ENCODE measurements at places on chromosomes 3 and 15. TPM values are rescaled to one million over a fixed set of nuclear protein-coding genes. Genes with fewer than 3 reads are reported as not detected.

Gene C3orf20
- not detected for polyA plus RNA-seq

Gene KNG1
- not detected for polyA plus RNA-seq

Gene STAC
- polyA plus RNA-seq: not detected

Gene ECE2
- polyA plus RNA-seq: not detected

Gene GOLGA6L2
- polyA plus RNA-seq: not detected

Gene PDE8A
- polyA plus RNA-seq: 2.4 TPM

Gene ALG1L2
- 0.83 TPM for polyA plus RNA-seq

Gene KLHL40
- not detected for polyA plus RNA-seq

Gene DISP2
- polyA plus RNA-seq: 0.38 TPM

Gene WDR49
- polyA plus RNA-seq: not detected

Gene GOLGA8N
- polyA plus RNA-seq: 1.9 TPM

Gene TMEM158
- polyA plus RNA-seq: not detected

Gene CCRL2
- 1.3 TPM for polyA plus RNA-seq

Gene CHRNA3
- not detected for polyA plus RNA-seq

Gene OR4M2
- polyA plus RNA-seq: not detected

Gene SLC24A5
- polyA plus RNA-seq: not detected
